ENCODE measurements at places on chromosomes 3 and 15. TPM values are rescaled to one million over a fixed set of nuclear protein-coding genes. Genes with fewer than 3 reads are reported as not detected.

- no peaks in the 10 kb centered on the region for H3K36me3 ChIP-seq
- H3K27me3 ChIP-seq, result no peaks in the 10 kb centered on the region
- no peak for DNase-seq
- no peaks in the 10 kb centered on the region for H3K4me1 ChIP-seq
- no peak overlapping the region for H3K4me3 ChIP-seq
Observed at GRCh38 chr3:172853921-172854666, 103.6 kb downstream of the ECT2 start.

Gene DNAH12
- 0.08 TPM for total RNA-seq

- no peak for DNase-seq
- H3K27ac ChIP-seq, result no peak overlapping the region
- no peaks in the 10 kb centered on the region for H3K36me3 ChIP-seq
- H3K27me3 ChIP-seq, result no peaks in the 10 kb centered on the region
Observed at GRCh38 chr3:42180901-42181300, 85.1 kb downstream of the CCK start.

DNA sequence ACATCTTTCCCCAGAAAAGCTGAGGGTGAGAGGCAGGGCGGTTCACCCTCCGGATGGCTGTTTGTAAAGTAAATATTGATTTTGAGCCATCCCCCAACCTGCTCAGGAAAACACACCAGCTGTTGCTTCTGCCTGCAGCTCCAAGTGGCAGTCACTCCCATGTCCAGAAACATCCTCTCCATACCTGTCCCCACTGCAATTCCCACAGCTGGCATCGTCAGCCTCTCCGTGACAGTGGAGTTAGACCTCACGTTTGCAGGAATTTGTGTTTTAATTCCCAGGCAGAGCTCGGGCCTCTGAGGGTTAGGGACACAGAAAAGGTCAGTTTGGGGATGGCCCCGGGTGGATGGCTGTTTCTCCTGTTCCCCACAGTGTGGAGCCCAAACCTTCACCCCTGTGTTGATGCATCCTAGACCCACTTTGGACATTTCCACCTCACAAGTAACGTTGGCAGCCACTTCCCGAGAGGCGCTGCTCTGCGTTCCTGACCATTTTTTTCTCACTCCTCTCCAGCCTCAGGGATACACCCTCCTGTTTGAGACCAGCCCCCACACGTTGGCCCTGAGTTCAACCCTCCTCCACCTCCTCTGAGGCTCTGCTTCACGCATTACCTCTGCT, 11.8 kb upstream of the FAM174B start:
- no peak overlapping the region for H3K4me3 ChIP-seq
- H3K4me1 ChIP-seq, result no peaks in the 10 kb centered on the region
- DNase-seq, result no peak
- H3K36me3 ChIP-seq, result no peaks in the 10 kb centered on the region
- H3K27ac ChIP-seq, result peak overlapping the region; percentile 57

DNA sequence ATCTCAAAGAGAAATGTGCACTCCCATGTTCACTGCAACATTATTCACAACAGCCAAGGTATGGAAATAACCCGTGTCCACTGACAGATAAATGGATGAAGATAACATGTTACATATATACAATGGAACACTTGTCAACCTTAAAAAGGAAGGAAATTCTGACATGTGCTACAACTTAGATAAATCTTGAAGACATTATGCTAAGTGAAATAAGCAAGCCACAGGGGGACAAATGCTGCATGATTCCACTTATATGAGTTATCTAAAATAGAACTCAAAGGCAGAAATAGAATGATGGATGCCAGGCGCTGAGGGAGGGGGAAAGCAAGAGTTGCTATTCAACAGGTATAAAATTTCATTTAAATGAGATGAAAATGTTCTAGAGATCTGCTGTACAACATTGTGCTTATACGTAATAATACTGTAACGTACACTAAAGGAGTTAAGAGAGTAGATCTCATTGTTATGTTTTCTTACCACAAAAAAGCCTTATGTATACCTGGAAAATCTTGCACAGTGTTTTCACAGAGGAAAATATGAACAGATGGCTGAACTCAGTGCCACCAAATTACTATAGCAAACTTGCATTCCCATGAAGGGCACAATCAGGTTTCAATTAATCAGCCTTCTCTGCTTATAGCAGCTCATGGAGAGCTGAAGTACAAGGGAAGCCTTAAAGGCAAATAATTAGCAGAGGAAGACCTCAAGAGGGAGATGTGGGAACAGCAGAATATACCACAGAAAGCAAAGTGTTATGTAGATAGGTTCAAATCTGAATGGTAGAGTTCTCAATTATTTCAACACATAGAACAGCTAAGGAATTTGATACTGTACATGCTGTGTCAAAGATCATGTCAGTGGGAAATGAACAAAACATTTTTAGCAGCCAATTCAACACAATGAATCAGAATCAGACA, 8.1 kb upstream of the VPS39 start:
- DNase-seq, result no peak
- no peak overlapping the region for H3K4me3 ChIP-seq
- no peaks in the 10 kb centered on the region for H3K4me1 ChIP-seq
- H3K36me3 ChIP-seq, result peaks cover 55% of the 10 kb centered on the region
- no peak overlapping the region for H3K27ac ChIP-seq
- H3K27me3 ChIP-seq, result no peaks in the 10 kb centered on the region

DNA sequence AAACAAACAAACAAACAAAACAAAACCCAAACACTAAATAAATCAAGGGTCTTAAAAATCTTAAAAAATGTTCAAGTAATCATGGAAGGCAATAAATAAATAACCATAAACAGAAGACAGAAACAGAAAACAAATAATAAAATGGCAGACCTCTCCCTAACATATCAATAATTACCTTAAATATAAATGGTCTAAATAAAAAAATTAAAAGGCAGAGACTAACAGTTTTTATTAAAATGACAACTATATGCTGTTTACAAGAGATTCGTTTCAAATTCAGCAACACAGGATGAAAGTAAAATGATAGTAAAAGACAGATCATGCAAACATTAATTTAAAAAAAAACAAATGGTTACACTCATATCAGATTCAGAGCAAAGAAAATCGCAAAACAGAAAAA, 91.1 kb downstream of the UBE3A start:
- no peaks in the 10 kb centered on the region for H3K4me1 ChIP-seq
- no peak for DNase-seq
- H3K4me3 ChIP-seq, result no peak overlapping the region
- H3K27ac ChIP-seq, result no peak overlapping the region
- peaks cover 24% of the 10 kb centered on the region for H3K36me3 ChIP-seq

DNA sequence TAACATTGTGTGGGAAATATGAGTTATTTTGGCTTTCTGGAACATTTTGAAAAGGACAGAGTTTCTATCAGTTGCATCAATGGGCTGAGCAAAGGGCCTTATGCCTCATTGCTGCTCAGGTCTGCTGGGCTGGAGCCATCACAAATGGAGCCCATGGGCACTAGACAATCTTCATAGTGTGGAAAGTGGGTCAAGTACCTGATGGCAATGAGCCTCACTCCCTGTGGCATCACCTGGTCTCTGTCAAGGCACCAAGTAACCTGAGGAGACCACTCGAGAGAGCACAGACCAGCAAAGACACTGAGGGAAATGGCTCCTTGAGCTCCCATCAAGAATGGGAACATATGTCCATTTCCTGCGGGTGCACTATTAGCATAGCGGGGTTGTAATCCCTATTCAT, 96.7 kb upstream of the PPP2R3A start:
- H3K4me1 ChIP-seq, result no peaks in the 10 kb centered on the region
- H3K27me3 ChIP-seq, result no peaks in the 10 kb centered on the region
- no peaks in the 10 kb centered on the region for H3K36me3 ChIP-seq
- no peak for DNase-seq

DNA sequence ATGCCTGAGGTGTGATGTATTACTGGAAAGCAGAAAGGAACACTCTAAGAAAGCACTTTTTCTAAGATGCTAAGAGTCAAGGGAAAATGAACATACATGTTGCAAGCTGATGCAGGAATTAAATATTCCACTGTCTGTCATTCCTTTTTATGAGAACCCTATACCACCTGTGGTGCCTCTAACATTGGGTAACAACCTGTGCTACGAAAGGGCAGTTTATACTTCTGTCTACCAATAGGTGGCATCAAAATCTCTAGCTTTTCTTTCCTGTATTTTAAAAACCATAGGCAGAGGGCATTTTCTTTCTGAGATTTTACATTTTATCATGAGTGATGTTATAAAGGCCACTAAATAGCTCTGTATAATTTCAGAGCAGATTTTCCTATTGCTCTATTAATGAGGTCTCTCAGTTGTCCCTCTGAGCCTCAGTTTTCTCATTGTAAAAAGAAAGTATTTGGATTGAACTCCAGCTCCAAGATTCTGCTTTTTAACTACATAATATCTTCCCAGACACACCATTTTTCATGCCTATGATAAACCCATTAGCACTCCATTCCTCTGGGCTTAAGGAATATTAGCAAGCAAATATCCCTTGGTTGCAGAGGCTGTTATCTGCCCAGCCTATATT, 3.5 kb upstream of the CPNE4 start:
- H3K36me3 ChIP-seq, result no peaks in the 10 kb centered on the region
- no peak for DNase-seq
- H3K27ac ChIP-seq, result no peak overlapping the region

DNA sequence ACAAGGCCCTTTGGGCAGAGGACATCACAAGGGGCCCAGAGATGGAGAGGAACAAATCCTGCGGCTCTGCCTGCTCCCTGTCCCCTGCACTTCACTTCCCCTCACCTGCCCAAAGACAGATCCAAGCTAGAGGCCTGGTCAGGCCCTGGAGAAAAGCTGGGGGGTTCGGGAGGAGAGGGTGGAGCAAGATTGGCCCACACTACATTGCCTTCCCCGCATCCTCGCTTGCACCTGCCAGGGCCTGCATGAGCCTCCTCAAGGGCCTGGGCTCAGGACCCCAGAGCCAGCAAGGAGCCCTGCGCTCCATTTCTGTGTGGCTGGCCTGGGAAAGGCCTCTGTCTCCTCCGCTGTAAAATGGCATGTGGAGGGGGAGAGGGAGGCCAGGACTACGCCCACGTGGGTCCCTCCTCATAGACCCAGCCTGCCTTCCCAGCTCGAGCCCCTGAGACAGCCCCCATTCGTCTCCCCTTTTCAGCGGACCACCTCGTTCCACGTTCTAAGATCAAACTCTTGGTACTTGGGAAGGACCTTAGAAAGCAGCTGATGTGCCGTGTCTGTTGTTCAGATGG, 106.0 kb downstream of the HMG20A start:
- H3K36me3 ChIP-seq, result no peaks in the 10 kb centered on the region
- no peaks in the 10 kb centered on the region for H3K27me3 ChIP-seq
- no peak for DNase-seq
- H3K4me3 ChIP-seq, result no peak overlapping the region
- no peak overlapping the region for H3K27ac ChIP-seq

DNA sequence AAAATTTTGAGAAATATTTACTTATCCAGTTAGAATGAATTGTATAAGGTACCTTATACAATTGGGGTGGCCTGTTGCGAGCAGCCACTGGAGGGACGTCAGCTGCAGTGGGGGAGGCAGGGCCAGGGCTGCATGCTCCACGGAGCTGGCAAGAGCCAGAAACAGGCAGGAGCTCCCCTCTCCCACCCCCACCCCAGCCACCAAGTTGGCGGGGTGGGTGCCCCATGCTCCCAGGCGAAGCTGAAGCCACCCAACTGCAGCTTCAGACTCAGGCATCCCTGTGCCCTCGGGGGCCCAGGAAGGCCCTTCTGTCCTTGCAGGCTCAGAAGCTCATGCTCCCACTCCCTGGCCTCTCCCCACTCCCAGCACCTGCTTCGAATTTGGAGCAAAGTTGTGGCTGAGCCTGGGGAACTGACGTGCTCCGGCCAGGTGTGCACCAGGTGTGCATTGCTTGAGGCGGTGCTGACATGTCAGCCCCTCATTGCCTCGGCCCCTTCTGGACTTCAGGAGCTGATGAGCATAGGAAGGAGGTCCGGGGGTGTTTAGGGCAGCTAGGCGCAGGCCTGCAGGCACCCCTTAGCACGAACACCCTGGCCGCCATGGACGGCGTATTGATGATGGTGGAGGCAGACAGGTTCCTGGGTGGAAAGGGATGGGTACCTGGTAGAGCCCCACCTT, 743.8 kb upstream of the GBE1 start:
- no peaks in the 10 kb centered on the region for H3K27me3 ChIP-seq
- DNase-seq, result no peak
- no peaks in the 10 kb centered on the region for H3K36me3 ChIP-seq
- H3K4me1 ChIP-seq, result no peaks in the 10 kb centered on the region

Measured in right atrium auricular region (tissue), 2 donors.